ENCODE measurements at places on chromosomes 5 and 9.

GRCh38 chr9:70147196-70147595 is 103.5 kb downstream of the MAMDC2 start:
- no peak for DNase-seq

GRCh38 chr9:127835991-127836516 is 18.4 kb downstream of the ENG start:
- peak; percentile 76 for DNase-seq

DNA sequence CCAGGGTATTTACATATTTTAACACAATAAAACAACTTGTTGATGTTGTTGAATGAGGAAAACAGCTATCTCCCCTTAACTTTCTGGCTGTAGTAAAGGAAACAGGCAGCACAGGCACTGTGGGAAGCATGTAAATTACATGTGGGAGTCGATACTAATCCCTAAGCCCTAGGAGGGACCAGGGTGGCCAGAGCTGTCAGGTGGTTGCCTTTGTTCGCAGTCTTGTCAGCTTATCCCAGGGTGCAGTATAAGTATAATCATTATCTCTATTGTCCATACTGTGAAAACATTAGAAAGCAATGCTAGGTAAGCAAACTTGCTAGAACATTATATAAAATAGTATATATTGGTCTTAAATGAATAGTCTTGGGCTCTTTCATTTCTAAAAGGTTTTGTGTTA is 125.6 kb upstream of the RPS23 start:
- no peak for DNase-seq

DNA sequence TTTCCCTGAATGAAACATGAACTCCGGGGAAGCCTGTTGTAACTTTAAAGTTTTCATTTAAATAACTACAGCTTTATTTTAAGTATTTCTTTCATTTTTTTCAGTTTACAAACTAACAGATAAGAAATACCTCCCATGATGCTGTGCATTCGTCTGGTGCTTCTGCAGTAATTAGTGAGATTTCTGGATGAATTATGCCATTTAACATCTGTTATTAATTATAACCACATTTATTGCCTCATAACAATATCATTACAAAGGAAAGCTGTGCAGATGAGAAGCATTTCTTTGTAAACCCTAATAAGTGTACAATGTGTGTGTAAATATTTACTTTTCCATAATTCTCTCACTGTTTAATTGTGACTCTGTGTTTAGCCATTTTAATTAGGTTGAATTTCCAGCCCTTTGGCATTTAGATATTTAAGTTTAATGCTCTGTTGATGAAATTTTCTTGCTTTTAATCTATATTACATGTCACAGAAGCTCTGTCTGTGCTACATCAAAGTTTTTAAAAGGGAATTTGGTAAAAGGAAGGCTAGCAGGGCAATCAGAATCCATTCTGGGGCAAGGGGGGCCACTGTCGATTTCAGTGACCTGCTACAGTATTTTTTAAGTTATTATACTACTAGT is 418.0 kb downstream of the SPATA31D1 start:
- DNase-seq: no peak

GRCh38 chr9:75636427-75637045 is 253.9 kb upstream of the PCSK5 start:
- no peak for DNase-seq

- DNase-seq: peak; percentile 89
These were observed 308.5 kb downstream of the ARRDC3 start for GRCh38 chr5:91074615-91075014.

GRCh38 chr9:136018257-136019031 is 57.3 kb upstream of the UBAC1 start:
- no peak for DNase-seq

- no peak for DNase-seq
These were observed 67.2 kb downstream of the CAMSAP1 start for GRCh38 chr9:135840107-135840506.

- DNase-seq: no peak
These were observed 812.0 kb downstream of the CDH18 start for GRCh38 chr5:19175776-19176570.

DNA sequence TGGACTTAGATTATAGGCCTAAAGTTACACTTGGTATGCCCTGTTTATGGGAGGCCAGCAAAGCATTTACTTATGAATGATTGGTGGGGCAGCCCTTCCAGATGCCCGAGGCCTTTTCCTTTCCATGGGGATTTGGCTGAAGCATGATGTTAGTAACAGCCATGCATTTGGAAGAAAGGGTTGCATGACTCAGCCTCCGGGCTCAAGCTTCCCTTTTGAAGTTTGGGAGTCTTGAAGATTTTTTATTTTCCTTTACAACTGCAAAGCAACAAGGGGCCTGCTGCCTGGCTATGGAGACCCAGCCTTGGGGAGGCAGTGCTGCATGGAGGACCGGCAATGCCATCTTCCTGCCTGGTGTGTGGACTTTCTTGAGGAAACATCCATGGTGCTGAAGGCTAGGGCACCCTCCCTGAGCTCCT is 244.7 kb downstream of the ICE1 start:
- no peak for DNase-seq

DNA sequence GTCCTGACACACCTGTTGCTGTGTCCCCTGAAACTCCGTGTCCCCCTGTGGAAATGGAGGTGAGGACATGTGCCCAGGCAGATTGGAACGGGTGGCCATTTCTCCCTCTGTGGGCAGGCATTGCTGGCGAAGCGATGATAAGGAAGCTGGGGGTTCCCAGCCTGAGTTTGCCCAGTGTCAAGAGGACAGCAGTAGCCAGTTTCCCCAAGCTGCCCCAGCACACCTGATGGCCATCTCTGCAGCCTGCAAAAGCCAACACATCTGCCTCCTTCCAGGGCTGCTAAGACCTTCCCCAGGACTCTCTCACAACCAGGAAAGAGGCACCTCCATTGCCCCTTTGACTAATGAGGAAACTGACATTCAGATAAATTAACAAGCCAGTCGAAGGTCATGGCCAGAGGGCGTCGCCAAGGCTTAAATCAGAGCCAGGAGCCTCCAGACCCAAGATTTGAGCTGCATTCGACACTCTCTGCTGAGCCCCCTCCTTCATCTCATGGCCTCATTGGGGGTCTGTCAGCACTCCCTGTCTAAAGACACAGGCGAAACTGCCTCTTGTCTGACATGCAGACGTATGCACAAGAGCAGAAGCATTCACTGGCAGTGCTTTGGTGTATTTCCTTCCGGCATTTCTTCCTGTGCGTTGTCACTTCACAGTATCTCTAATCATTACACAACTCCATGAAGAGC is 10.4 kb upstream of the WNK2 start:
- DNase-seq: peak; percentile 59

GRCh38 chr5:172740428-172741205 is 30.4 kb downstream of the DUSP1 start:
- DNase-seq: peak; percentile 93

- no peak for DNase-seq
These were observed 8.2 kb downstream of the IL4 start for GRCh38 chr5:132681983-132682382.

DNA sequence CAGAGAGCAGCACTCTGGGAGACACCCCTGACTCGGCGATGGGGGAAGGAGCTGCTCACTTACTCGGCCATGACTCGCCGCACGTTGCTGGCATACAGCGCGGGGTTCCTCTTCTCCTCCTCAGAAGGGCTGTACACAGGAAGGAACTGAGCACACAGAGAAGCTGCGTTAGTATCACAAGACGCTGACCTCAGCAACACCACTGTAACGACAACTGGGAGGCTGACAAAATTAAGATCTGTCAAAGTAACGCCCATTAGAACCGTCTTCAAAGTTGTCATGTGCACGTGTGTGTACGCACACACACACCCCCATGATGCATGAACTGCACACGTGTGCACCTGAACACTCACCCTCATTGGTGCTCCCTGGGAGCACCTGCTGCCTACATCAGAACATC is 32.1 kb upstream of the SLC6A3 start:
- DNase-seq: no peak

- DNase-seq: no peak
These were observed 13.7 kb downstream of the C1QTNF2 start for GRCh38 chr5:160356550-160357347.

DNA sequence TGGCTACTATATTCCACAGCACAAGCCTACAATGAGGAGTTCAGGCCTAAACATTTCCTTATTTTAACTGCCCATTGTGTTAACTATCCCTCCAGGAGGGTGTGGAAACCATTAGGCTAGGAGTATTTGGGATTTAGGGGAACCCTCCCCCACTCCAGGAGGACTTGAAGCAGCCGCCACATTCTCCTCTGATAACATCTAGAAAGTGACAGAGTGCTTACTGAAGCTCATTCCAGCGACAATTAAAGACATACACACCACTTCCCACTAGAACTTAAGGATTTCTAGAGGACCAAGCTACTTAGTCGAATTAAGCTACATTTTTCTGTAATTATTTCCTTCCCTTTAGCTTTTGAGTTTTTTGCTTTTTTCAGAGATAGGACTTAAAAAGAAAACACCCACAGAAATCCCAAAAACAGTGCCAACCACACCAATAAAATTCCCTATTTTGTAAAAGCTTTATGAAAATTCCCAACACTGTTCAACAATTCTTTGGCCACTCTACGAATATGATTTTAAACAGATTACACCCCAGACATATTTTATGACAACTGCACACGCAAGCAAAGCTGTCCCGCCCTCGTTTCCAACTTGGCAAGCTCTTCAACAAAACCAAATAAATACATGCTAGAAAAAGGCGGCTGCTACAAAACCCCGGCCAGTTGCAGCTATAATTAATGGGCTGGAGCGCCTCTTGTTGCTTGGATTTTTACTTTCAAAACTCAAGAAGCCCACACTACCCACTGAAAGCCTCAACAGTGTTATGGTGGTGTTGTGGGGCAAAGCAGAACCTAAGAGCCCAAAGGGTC is 4.5 kb downstream of the ROR2 start:
- peak; percentile 78 for DNase-seq

GRCh38 chr5:9156282-9156681 is 389.6 kb downstream of the SEMA5A start:
- peak; percentile 63 for DNase-seq

DNA sequence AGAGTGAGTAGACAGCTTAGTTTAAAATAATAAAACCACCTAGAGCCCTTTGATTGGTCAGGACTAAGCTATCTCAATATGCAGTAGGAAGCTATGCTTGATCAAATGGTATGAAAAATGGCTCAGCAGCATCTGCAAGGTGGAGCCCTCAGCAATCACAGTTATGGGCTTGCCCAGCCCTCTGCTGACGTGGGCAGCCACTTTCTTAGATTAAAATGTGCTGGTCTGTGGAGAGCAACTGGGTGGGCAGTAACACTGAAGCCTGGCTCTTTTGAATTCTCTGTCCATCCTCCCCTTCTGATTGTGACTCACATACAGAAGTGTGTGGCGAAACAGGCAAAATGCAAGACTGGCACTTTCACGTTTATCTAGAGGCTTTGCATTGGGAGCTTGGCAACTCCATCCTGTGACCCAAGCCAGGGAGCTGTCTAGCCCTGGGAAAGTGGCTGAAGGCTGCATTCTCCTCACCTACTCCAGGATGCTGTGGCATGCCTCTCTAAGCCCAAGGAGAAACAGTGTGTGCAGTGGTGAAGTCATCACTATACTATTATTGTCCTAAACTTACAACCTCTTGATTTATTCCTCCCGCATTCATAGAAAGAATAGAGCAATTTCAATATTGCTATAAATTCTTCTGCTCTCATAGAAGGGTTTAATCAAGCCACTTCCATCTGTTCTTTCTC is 61.1 kb downstream of the MED10 start:
- no peak for DNase-seq

- DNase-seq: no peak
These were observed 35.4 kb upstream of the SLC2A8 start for GRCh38 chr9:127361561-127361960.

DNA sequence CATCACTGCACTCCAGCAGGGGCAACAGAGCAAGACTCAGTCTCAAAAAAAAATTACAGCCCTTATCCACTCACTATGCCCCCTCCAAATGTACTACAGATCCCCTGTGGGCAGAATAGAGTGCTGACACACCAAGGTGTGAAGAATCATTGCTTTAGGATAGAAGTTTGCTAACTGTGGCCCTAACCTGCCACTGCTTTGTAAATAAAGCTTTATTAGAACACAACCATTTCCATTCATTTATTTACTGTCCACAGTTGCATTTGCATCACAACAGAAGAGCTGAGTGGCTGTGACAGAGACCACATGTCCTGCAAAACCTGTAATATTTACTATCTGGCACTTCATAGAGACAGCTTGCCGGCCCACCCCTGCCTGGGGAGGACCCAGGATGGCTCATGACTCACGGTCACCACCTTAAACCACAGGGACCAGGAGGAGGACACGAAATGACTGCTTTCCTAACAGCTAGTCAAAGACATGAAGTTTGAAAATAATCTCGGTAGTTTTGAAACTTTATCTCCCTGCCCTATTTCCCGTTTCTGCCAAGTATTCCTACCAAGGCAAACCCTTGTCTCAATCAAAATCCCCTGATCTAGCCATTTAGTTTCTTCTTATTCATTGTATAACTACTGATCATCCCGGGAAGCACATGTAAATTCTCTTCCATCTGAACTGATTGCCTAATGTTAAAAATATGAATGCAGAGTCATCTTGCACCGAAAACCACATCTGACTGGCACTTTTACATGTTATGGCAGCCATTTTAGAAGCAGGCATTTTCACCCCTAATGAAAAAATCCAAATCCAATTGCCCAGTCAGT is 206.1 kb downstream of the SLIT3 start:
- peak; percentile 22 for DNase-seq

DNA sequence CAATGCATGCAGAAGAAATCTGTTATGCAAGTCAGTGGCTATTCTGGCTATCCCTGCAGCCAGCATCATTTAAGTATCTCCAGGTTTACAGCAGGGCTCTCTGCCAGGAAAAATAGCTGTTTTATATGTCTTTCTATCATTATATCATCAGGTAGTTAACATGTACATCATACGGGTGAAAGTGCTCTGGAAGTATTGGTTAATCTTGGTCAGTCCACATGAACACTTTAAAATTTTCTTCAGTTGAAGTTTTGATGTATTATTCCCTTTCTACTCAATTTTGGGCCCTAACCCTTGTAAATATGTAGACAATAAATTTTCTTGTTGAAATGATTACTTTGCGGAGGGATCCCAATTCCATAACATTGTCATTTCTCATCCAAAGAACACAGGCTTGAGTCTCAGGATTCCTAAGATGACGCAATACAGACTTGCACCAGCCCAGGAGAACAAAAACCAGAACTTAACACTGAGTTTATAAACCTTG is 67.5 kb downstream of the SEMA6A start:
- peak; percentile 30 for DNase-seq

DNA sequence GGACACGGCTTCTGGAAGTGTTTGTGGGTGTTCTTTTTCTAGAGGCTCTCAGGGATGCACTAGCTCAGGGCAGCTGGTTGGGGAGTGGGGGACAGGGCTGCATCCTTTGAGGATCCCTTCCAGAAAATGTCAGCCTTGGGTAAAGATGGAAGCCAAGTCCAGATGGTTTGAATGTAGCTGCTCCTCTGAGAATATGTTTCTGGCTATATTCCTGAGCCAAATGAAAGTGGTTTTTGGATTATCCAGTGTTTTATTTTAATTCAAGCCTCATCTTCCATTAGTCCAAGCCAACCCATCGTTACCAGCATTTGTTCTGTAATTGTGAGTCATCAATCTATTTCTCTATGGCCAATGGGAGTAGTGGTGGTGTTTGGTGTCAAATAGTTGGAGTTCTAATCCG is 70.4 kb downstream of the SPRY4 start:
- DNase-seq: no peak

GRCh38 chr9:9998491-9999287 is 614.1 kb downstream of the PTPRD start:
- DNase-seq: no peak
